Cerebellar nuclear complex (tissue), 1 donor: ENCODE measurements at places on chromosomes 2 and 18.

GRCh38 chr2:144553379-144553778 is 33.5 kb upstream of the ZEB2 start:
- no peak for DNase-seq

DNA sequence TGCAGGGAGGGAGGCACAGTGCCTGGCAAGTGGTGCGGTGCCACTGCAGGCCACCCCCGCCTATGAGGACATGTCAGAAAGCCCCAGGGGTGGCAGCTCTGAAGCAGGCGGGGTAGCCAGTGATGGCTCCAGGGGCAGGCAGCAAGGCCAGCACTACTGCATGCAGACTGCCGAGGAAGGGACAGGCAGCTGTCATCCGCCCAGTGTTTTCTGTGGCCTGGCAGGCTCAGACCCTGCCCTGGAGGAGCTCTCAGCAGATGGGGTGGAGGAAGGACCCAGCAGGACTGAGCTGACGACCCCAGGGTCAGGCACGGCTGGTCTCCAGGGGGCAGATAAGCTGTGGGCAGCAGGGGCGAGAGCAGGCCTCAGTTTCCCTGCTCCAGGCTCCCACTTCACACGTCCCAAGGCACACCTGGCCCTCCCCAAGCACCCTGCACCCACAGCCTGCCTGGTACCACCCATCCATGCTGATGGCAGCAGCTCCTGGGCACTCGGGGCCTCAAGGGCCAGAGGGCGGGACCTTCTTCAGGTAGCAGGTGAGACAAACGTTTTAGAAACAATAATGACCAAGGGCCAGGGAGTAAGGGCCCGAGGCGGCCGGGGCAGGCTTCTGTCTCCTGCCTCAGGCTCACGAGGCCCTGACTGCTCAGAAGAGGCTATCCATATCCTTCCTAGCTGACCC is 48.5 kb downstream of the HS6ST1 start:
- DNase-seq: no peak

GRCh38 chr2:72949642-72950041 is 32.3 kb downstream of the EMX1 start:
- no peak for DNase-seq

GRCh38 chr2:237575869-237576862 is 9.8 kb downstream of the PRLH start:
- DNase-seq: no peak

DNA sequence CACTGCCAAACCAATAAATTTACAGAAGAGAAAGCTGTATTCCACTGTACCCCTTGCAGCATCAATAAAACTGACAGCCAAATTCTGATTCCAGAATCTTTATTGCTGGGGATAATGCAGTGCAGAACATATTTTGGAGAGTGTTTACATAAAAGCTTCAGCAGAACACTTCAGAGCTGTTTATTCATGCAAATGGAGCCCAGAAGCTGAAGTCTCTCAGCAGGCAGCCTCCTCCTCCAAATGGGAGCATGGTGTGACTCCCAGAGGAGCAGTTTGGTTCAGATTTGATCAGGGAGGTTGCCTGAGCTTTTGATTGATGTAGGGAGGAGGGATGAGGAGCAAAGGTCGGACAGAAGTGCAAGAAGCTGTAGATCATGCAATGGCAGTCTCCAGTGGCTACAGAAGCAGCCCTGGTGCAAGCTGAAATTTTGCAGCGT is 22.4 kb downstream of the LHCGR start:
- DNase-seq: no peak

DNA sequence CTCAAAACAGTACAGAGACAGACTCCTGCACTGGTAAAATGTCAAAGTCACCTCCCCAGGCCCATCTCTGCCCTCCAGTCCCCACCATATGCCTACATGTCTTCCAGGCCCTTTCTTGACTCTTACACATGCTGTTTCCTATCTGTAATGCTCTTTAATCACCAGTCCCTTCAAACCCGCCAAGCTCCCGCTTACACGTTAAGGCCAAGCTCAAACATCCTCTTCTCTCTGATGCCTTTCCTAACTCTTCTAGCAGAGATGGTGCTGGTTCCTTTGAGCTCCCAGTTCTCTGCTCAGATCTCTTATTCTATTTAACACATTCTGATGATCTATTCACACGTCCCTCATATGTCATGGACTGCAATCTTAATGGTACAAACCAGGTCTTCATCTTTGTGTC is 5.0 kb downstream of the EVA1A start:
- no peak for DNase-seq

DNA sequence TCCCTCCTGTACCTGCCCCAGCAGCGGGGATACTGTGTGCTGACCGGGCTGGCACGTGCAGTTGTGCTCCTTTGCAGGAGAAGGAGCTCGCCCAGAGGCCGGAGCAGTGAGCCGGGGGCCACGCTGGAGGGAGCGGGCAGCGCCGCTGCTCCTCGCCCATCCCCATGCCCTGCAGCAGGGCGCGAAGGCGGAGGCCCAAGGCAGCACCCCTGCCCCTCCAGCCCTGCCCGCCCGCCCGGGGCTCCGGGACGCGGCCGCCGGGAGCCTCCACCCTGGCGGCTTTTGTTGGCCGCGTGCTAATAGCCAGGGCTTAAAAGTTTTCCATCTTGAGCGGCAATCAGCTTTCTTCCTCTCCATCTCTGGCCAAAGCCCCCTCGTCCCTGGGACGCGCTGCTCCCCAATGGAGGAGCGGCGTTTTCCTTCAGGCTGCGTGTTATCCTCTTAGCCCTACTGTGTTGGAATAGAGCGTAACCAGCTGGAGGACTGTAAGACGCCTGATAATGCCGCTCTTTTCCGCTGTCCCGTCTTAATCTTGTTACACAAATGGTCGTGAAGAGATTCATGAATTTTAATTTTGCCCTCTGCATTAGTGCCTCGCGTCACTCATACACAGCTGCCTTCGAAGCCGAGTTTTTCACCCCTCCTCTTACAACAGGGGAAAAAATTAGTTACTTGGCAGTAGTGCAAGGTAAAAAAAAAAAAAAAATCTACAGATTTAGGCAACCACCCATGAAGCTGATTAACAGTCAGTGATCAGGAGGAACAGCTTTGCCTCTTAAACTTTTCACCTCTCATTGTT is 172.9 kb upstream of the SIX3 start:
- DNase-seq: no peak

DNA sequence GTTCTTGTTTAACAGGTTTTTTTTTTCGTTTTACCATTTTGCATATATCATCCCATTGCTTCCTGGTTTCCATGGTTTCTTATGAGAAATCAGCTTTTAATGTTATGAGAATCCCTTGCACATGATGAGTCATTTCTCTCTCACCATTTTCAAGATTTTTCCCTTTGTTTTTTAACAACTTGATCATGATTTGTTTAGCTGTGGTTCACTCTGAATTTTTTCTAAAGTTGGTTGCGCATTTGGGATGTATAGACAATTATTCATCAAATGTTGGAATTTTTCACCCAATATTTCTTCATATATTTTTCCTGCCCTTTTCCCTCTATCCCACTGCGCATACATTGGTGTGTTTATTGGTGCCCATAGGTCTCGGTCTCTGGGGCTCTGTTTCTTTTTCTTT is 42.4 kb upstream of the BIN1 start:
- DNase-seq: no peak

DNA sequence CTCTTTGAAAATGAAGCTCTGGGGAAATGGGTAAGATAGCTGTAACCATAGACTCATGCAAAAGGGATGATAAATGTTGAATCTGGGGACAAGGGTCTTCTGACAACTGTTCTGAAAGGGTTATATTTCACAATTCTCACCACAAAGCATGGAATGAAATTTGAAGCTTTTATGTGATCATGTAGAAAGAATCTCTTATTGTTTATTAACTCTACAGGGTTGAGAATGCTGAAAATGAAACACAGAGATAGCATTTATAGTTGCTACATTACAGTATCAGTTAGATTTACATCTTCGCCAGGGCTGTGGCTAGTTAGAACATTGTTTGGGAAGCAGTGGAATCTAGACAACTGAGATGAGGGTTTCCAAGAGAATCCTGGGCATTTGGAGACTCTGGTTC is 97.4 kb upstream of the LHCGR start:
- DNase-seq: no peak
